NCI-H1092 (cell line): ENCODE measurements at places on chromosomes 1 and 21.

- no peak for DNase-seq
These were observed 217.9 kb downstream of the USP25 start for GRCh38 chr21:15947677-15948076.

DNA sequence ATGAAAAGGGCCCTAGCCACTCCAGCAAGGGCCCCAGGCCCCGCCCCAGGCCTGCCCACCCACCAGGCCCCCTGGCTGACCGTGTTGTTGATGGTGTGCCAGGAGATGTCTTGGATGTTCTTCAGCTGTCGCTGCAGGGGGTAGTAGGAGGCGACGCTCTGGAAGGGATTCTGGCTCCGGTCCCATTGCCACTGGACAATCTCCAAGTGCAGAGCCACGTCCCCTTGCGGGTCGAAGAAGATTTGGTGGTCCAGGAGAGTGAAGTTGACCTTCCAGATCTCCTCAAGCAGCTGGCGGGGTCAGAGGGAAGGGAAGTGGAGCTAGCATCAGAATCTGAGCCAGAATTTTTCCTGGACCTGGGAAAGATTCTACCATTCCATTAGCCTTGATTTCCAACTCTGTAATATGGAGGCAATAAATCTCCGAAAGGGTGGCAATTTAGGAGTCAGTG lies 10.2 kb downstream of the TAS1R2 start:
- DNase-seq: peak; percentile 26

GRCh38 chr1:107877745-107878144 lies 87.2 kb downstream of the VAV3 start:
- DNase-seq: no peak

- DNase-seq: no peak
These were observed 749 bp upstream of the PEX11B start for GRCh38 chr1:145918992-145919939.

GRCh38 chr1:167166690-167167075 lies 54.0 kb upstream of the POU2F1 start:
- no peak for DNase-seq

DNA sequence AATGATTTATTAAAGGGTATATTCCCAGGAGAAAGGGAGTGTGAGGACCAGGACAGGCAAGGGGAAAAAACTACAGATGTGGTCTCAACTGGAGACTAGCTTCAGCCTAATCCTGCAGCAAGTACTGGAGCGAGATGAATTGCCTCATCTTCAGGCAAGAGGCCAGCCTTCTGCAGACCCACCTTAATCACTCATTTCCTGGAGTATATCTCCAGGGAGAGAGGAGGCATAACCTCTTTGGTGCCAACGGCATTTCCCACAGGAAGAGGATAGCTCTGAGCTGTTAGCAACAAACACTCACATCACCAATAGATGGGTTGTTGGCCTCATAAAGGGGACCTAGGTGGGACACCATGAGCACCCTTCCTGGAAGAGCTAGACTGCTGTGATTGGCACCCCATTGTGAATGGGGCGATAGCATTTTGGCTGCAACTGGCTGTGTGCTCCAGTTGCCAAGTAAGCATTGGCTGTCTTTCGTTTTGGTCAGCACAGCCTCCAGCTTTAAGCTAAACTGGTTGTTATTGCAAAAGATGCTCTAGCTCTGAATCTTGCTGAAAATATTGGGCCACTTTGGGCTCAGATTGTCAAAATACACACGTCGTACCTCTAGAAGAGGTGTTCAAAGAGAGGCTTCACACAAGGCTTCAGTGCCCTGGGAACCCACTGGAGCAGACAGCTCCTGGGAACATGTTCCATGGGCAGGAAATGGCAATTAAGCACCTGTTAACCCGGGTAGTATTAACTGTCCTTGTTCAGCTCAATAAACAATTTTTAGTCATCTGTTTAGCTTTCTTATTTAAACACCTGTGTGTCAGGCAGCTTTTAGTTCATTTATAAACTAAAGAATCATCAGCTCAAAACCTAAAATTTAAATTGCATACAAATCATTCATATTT lies 314.8 kb upstream of the C1orf87 start:
- DNase-seq: peak; percentile 66

- DNase-seq: no peak
These were observed 83.2 kb downstream of the TM2D1 start for GRCh38 chr1:61641578-61642336.

- DNase-seq: peak; percentile 29
These were observed 11.0 kb downstream of the DMRTB1 start for GRCh38 chr1:53470155-53470554.

- DNase-seq: no peak
These were observed 63.1 kb downstream of the TOR1AIP2 start for GRCh38 chr1:179814546-179814838.
